ENCODE measurements at places on chromosomes 12 and 14.

GRCh38 chr12:49414364-49414763 is 47.1 kb downstream of the SPATS2 start:
- DNase-seq, result no peak

DNA sequence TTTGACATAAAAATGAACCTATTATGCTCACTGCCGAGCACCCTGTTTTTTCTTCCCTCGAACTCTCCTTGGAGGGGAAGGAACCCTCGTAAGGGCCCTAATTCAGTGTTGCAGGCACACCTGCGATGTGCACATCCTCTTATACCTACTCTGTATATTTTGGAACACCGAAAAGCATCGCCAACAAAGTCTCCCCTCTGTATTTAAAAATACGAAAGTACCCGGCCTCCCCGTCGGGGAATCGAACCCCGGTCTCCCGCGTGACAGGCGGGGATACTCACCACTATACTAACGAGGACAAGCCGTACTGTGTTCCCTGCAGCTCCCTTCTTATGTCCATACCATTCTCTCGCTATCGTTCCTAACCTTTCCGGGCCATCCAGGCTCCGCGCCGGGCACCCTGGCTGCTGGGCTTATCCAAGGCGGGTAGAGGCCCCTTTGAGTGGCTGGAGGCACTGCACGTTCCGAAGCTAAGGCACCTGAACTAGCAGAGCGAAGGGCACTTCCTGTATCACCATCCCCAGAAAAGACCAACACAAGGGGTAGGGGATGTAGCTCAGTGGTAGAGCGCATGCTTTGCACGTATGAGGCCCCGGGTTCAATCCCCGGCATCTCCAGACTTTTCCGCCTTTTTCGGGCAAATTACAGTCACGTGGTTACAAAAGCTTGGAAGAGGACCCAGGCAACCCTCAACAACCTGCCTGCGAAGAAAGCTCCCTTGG is 25.1 kb upstream of the UBC start:
- peak; percentile 90 for DNase-seq

DNA sequence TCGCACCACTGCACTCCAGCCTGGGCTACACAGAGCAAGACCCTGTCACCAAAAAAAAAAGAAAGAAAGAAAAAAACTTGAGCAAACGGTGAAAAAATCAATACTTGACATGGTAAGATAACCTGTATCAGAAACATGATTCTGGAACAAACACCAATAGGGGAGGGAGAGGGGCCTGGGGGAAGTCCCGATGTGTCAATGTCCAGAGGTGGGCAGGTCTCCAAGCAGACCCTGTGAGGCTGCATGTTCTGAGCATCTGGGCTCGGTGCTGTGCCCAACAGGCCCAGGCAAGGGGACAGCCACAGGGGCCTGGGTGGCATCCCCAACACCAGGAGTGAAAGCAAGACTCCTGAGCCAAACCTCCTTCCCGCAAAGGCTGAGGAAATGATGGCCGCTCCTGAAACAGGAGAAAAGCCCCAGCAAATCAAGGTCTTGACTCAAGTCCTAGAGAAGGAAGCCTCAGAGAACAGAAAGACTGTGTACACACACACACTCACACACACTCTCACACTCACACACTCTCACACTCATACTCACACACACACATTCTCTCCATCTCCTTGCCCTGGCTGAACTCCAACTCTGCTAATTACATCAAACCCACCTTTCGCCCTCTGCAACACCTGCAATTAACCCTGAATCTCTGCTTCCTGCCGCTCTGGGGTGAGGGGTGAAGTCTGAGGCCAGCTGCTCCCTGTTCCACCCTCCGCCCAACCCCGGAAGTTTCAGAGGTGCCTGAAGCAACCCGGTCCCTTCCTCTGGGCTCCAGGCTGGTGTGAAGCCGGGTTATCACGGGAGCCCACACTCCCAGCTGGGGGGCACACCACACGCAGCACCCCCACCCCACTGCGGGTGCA is 20.4 kb downstream of the CCDC88C start:
- peak; percentile 51 for DNase-seq

- DNase-seq, result no peak
These were observed 17.8 kb upstream of the MEG3 start for GRCh38 chr14:100807979-100808734.

DNA sequence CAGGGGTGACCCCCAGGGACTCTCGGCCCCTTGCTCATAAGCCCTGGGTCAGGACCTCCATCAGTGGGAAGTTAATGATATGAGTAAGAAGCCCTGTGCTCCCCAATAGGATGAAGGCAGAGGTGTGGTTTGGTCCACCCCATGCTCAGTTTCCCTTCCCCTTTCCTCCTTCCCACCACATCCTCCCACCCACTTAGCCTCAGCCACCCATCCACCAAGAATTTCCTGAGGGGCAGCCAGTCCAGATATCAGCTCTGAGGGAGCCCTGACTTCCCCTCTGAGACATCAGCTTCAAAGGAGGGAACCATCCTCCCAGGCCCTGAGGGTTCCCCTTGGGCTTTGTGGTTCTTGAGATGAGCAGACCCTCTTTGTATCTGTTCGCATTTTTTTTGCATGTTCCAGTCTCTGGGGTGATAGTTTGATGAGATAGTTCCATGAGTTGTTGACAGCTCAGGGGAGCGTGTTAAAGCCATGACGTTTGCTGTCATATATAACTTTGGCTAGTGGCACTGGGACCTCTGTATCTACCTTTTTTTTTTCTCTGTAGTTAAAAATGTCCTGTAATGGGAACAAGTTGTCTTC is 71.2 kb downstream of the LGMN start:
- no peak for DNase-seq

- no peak for DNase-seq
These were observed 6.0 kb downstream of the CCDC85C start for GRCh38 chr14:99597911-99598600.

GRCh38 chr14:67192366-67192765 is 3.1 kb downstream of the GARIN2 start:
- DNase-seq, result no peak

GRCh38 chr12:80708259-80708974 is 983 bp downstream of the MYF6 start:
- peak; percentile 68 for DNase-seq

DNA sequence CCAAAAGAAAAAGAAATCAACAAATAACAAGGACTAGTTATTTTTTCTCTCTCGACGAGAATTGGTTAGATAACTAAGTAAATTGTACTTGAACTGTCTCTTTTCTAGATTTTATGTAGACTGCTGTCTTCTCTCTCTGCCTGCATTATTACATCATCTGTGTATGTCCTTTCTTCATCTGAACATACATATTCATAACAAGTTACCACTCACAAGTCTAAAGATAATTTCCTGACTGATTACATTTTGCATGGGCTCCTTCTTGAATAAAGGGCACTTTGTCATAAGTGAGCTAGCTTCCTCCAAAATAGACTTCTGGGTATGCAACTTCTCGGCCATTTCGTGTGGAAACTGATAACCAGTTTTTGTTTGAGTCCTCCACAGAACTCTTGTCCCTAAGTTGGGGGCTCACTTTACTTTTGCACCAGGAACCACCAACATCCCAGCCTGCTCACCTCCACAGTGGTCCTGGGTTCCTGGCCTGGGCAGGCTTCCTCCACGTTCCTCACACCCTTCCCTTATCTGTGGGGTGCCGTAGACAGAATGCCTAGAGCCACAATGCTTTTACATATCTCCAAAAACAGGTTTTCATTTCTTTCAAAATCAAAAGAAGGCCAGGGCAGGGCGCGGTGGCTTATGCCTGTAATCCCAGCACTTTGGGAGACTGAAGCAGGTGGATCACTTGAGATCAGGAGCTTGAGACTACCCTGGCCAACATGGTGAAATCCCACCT is 6.2 kb upstream of the DDX47 start:
- no peak for DNase-seq

- peak; percentile 94 for DNase-seq
These were observed 5.9 kb upstream of the GDF11 start for GRCh38 chr12:55736780-55737580.

DNA sequence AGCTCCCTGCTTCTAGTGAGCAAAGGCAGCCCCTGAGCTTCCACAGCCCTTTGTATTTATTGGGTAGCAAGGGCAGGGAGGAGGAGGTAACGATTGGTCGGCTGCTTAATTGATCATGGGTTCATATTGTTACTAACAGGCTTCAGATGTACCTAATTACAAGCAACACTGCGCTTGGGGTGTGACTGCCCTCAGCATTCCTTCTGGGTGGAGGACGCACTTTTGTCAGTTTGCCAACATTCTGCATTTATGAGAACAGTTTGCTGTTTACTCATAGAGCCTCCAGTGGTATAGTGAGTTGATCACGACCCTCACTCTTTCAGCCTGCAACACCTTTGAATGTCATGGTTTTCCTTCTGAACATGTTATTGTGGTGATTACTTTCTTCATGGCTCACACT is 9.6 kb downstream of the TSHR start:
- DNase-seq, result no peak

DNA sequence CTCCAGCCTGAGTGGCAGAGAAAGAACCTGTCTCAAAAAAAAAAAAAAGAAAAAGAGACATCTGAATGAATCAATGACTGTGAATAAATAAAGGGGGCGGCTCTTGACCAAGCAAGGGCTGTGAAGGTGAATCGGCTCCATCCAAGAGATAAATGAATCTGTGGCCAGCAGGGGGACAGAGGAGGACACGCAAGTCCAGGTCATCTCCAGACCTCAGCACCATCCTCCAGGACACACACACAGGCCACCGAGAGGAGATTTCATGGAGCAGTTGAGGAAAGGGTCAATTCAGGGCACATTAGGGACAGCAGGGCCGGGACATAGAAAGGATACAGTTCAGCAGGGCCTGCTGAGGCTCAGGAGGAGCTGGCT is 21.6 kb downstream of the TRPV4 start:
- DNase-seq, result no peak

GRCh38 chr14:71497645-71498086 is 434.6 kb upstream of the RGS6 start:
- no peak for DNase-seq

GRCh38 chr12:131808744-131809371 is 19.3 kb upstream of the MMP17 start:
- no peak for DNase-seq

DNA sequence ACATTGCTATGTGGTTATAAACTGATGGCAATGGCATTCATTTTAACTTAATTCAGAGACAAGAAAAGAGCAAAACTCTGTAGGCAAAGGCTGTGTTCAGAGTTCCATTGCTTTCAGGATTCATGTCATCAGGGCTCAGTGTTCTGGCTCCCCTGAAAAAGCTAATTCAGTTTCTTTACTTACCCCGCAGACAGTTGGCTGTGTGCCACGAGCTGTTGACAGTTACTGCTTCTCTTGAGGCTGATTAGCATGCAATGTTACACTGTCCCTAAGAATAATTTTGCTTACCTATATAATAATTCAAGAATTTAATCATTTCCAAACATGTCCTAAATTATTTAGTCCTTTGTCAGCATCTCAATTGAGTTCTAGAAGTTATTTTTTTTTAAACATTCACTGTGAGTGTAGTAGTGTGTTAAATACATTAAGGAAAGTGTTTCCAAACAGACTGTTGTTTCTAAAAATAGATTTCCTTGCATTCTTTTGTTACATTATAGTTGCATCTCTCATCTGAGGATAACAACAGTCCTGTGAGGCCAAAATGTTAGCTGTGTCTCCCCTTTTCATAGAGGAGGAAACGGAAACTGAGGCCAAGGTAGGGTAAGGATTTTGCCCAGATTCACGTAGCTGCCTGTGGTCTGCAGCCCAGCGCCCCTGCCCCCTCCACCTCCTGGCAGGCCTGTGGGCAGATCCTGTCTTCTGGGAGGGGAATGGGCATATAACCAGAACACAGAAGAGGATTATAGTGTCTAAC is 98.6 kb downstream of the PELI2 start:
- DNase-seq, result no peak

- no peak for DNase-seq
These were observed 42.6 kb upstream of the HIF1A start for GRCh38 chr14:61652526-61653262.

GRCh38 chr14:68774771-68775613 is 17.9 kb downstream of the ZFP36L1 start:
- no peak for DNase-seq

DNA sequence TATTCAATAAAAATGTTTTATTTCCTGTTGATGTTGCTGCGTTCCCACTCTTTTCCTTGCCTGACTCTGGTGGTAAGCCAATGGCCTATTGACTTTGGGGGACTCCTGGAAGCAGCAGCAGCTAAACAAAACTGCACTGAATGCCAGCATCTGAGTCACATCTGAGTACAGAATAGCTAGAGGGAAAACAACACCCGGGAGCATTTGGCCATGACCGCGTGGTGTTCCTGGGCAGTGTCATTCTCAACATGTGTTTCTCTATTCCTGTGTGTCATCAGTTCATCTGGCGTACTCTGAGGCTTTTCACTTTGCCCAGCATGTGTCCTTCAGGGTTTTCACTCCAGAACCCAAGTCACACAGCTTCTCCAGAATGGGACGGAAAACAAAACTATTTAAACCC is 238.8 kb downstream of the PAWR start:
- no peak for DNase-seq

DNA sequence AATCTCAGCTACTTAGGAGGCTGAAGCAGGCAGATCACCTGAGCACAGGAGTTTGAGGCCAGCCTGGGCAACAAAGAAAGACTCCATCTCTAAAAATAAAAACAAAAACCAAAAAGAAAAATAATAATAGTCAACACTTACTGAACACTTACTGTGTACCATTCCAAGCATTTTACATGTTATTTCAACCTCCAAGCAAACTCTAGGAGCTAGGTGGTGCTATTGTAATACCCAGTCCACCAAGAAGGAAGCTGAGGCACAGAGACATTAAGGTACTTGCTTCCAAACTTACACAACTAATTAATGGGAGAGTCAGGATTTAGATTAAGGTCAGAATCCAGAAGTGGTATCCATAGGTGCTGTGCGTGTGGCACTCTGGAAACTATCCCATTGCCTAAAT is 13.7 kb upstream of the OR6J1 start:
- no peak for DNase-seq

DNA sequence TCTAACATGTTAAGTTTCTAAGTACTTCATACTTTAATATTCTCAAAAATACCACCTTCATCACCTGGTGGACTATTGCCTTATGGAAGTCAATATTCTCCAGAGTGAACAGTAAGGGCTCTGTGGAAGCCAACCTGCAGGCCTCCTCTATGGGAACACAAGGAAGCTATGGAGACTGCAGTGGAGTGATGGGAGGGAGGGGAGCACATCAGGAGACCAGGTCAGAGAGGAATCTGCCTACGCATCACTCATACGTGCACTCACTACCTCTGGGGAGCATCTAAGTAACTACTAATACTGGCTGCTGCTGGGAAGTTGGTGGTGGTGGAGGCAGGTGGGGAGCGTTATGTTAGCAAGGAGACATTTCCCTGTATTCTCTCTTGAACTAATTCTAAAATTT is 19.9 kb downstream of the HECTD4 start:
- DNase-seq, result no peak

DNA sequence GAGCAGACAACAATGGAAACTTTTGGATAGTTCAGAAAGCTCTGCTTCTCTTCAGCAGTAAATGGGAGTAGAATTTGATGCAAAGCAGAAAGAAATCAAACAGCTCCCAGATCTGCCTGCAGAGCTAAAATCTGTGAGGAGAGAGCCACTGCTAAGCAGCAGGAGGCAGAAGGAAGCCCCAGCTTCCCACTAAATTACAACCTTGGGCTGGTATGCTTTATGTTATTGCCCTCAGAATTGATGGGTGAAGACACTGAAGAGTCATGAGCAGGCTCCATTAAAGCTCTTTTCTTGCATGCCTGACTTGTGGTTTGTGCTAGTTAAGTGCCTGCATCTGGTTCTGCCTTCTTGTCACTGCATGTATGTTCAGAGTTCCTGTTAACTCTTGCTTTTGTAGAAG is 8.4 kb downstream of the ZC2HC1C start:
- no peak for DNase-seq

All from WTC11 (cell line).